ENCODE measurements at places on chromosomes 1 and 21.

GRCh38 chr1:149978547-149979023 is 31.9 kb downstream of the OTUD7B start:
- DNase-seq, result no peak

GRCh38 chr21:33229784-33230544 is at the start of gene IFNAR2:
TSS of gene IFNAR2 (plus strand) at chr21:33229938. CDS start at chr21:33241923, 11,985 bp downstream.
- DNase-seq, result peak; percentile 86

DNA sequence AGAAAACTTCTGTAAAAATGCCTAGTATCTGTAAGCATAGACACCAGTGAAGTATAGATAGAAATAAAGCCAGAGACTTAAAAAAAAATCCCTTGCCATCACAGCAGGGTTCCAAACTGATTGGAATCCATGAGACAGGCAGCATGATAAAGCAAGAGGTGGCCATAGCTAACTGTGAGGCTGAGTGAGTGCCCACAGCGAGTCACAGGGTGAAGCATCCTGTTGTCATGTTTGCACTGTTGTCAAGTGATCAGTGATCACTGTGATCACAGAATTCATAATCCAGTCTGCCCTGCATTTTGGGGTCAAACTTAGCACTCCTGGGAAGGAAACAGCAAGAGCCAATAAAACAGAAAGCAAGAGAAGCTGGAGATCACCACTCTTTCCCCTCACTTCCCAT is 33.3 kb downstream of the LRRC8B start:
- no peak for DNase-seq

DNA sequence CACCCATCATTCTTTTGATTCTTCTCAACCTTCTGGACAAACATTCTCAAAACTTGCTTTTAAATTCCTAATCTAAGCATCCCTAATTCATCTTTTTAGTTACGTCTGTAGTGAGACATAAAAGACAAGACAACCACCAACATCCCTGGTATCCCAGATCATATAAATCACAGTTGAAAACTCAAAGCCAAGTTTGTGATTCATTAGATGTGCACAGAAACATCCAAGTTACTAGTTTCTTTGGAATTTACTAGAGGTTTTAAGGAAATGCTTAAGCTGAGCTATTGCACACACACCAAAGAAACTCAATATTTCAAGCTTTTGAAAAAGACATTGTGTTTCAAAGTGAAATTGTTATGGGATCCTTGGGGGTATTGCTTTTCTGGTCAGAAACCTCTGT is 47.6 kb downstream of the ATP6V1G3 start:
- DNase-seq, result no peak

GRCh38 chr1:170284016-170284415 is 138.3 kb downstream of the NTMT2 start:
- no peak for DNase-seq

GRCh38 chr1:91527781-91528180 is 27.1 kb downstream of the CDC7 start:
- DNase-seq, result no peak

- no peak for DNase-seq
These were observed 43.3 kb downstream of the PHC2 start for GRCh38 chr1:33387625-33388024.

DNA sequence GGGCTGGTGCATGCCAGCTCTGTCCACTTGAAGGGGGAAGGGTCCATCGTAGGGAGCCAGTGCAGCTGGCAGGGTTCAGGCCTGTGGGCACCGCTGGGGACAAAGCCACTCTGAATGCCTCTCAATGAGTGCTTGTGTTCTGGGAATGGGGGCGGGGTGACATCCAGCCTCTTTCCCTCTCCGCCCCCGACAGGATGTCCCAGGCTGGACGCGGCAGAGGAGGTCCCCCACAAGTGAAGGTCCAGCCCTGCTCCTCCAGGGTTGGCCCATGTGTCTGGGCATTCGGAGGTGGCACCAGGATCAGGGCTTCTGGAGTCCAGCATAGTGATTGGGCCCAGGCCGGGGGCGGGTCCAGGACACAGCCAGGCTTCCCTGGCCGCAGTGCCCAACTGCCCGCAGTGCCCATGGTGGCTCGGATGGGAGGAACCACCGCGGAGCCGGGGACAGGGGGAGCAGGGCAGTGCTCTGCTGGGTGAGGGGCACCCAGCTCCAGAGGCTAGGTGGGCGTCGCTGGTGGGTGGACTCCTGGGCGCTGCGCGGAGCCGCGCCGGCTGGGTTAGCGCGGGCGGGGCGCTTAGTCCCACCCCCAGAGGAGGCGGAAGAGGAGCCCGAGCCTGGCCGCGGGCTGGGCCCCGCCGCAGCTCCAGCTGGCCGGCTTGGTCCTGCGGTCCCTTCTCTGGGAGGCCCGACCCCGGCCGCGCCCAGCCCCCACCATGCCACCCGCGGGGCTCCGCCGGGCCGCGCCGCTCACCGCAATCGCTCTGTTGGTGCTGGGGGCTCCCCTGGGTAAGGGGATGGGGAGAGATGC is at the start of gene SHISA4:
SHISA4 (plus strand) TSS at position 617 of the 808 bp plus-strand sequence; CDS start at position 714, 97 bp downstream.
- DNase-seq, result peak; percentile 90

DNA sequence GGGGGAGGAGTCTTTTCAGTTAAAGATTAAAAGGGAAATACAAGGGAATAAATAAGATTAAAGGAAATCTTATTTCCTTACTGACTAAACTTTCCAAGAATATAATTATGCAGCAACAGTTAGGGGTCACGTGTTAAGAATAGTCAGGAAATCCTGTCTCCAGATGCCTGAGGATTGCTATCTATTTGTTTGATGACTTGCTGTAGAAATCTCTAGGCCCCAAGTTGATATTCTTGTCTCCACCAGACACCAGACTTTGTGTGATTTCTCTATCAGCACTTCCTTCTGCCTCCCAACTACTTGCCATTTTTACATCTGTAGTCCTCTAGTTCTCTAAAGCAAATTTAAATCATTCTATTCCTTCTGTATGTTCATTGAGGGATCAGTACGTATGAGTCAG is 77.5 kb downstream of the RPAP2 start:
- no peak for DNase-seq

DNA sequence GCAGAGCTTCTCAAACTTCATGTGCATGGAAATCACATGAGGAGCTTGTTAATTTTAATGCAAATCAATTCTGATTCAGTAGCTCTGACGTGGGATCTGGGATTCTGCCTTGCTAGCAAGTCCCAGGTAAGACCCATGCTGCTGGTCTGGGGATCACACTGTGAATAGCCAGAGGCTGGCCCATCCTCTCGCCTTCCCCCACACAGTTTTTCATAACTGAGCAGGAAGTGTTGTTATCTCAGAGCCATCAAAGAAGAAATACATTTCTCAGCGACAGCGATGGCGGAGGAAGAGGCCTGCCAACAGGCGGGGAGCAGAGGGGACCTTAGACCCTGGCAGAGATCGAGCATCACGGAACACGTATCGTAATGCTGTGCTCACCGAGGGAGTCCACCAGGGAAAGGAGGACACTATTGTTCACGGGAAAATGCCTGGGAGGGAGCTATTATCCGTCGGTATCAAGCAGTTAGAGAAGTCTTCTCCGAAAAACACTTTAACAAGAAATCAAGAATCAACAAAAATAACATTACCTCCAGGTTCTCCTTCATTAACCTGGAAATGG is 268.9 kb upstream of the TMEM51 start:
- no peak for DNase-seq

GRCh38 chr1:172277275-172277674 is 143.2 kb upstream of the C1orf105 start:
- DNase-seq, result no peak

DNA sequence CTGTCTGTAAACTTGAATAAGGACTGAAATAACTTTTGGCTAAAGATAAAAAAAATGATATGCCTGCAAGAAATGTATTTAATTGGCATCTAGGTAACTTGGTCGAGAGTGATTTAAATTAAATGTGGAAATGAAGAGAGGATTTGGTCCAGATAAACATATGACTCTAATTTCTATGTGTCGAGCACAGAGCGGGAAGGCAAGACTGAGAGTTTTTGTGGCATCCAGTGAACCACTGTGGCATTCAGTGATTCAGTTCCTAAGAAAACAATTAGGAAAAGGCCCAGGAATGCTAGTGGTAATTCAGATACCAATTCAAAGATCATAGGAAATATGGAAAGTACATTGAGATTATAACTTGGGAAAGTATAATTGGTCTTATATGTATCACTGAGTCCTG is 39.6 kb downstream of the PDE4B start:
- no peak for DNase-seq
